ENCODE measurements at places on chromosomes 12 and 14.

DNA sequence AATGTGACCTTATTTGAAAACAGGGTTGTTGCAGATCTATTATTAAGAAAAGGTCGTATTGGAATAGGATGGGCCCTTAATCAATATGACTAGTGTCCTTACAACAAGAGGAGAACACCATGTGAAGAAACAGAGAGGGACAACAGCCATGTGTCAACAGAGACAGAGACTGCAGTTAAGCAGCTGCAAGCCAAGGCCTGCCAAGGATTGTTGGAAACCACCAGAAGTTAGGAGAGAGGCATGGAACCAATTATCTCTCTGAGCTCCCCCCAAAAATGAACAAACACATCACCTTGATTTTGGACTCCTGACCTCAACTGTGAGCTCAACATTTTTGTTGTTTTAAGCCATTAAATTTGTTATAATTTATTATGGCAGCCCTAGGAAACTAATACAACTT, 214.6 kb upstream of the PRKD1 start:
- H3K27ac ChIP-seq, result no peak overlapping the region
- H3K27me3 ChIP-seq, result no peaks in the 10 kb centered on the region
- H3K36me3 ChIP-seq, result no peaks in the 10 kb centered on the region
- no peak overlapping the region for H3K4me3 ChIP-seq
- no peak for DNase-seq

DNA sequence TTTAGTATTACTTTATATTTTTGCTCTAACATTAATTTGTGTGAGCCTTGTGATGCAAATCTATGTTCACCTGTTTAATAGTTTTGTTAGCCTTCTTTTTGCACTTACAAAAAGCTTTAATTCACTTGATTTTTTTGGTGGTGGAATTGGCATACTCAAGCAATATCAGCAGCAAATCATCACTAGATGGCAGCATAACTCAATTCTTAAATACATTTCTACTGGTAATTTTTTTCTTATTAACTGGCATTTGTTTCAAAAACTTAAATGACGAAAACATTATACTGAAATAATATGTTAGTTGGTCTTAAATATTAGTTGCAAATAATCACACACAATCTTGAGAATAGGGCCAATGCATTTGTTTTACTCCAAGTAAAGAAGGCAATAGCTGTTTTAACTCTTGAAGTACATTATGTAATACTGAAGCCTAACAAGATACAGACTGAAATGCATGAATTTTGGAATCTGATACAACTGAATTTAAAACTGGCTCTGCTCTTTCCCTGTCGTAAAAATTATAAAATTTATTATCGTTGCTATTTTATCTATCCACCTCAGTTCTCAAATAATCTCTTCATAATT, 151.5 kb downstream of the ATXN7L3B start:
- no peaks in the 10 kb centered on the region for H3K27me3 ChIP-seq
- no peak overlapping the region for H3K27ac ChIP-seq
- no peak overlapping the region for H3K4me3 ChIP-seq

- no peak overlapping the region for H3K27ac ChIP-seq
- no peak for DNase-seq
- no peaks in the 10 kb centered on the region for H3K36me3 ChIP-seq
- no peaks in the 10 kb centered on the region for H3K4me1 ChIP-seq
Measured at GRCh38 chr14:96832351-96832750, 35.2 kb downstream of the VRK1 start.

DNA sequence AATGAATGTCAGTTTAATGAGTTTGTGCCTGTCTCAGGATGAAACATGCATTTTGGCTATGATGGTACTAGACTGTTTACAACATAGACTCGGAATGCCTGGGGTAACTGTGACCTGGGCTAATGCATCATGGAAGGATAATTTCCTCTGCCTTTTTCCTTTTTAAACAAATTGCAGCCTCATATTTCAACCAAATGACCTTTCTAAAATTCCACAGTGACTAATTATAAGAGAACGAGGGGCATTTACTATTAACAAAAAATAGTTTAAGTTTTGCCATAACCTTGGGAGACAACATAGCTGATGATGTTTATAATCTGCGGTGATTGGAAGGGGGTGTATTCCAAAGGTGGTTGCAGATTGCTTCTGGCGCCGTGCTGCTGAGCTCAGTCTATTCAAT, 1140.5 kb downstream of the GALC start:
- DNase-seq, result no peak
- no peak overlapping the region for H3K27ac ChIP-seq
- no peaks in the 10 kb centered on the region for H3K4me1 ChIP-seq
- H3K4me3 ChIP-seq, result no peak overlapping the region
- H3K27me3 ChIP-seq, result no peaks in the 10 kb centered on the region

- DNase-seq, result no peak
- no peaks in the 10 kb centered on the region for H3K4me1 ChIP-seq
- H3K4me3 ChIP-seq, result no peak overlapping the region
- peaks cover 47% of the 10 kb centered on the region for H3K36me3 ChIP-seq
- no peaks in the 10 kb centered on the region for H3K27me3 ChIP-seq
Measured at GRCh38 chr12:109967383-109968031, 28.7 kb downstream of the GIT2 start.

GRCh38 chr14:62373944-62374343, 611.7 kb downstream of the SNAPC1 start:
- no peaks in the 10 kb centered on the region for H3K4me1 ChIP-seq
- H3K4me3 ChIP-seq, result no peak overlapping the region
- H3K36me3 ChIP-seq, result no peaks in the 10 kb centered on the region
- no peaks in the 10 kb centered on the region for H3K27me3 ChIP-seq
- DNase-seq, result no peak

DNA sequence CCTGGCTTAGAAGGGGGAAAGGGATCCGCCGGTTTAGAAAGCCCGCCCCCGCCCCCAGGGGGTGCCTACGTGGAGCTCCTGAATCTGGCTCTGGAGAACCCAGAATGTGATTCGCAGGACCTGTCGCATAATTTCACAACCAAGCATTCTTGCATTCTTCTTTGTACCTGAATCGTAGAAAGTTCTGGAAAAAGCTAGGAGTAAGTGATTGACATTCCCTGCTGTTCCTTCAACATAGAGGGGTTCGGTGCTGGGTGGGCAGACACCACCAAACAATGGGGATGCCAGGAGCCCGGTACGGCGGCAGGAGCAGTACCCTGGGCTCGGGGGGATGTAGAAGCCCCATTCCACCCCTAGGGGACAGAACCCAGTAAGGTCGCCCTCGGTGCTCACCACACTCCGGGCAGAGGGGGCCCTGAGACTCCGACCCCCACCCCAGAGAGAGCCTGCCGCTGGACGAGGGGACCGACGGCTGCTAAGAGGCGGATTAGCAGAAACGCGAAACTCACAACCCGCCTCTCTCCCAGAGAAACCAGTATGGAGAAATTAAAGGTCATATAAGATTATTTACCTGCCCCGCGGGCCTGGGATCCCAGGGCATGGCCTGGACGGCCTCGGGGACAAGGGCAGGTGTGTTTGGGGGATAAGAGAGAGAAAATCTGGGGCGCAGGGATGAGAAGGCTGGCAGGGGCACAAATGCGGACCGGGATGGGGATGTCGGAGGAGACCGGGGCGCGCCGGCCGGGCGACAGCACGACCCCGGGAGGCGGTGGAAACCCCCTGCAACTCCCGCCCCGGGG, 520 bp downstream of the CSRP2 start:
- no peaks in the 10 kb centered on the region for H3K36me3 ChIP-seq
- H3K4me3 ChIP-seq, result peak overlapping the region; percentile 60
- DNase-seq, result no peak

GRCh38 chr14:44712024-44712815, 205.1 kb upstream of the FSCB start:
- H3K4me3 ChIP-seq, result no peak overlapping the region
- no peak for DNase-seq
- H3K27ac ChIP-seq, result no peak overlapping the region
- no peaks in the 10 kb centered on the region for H3K27me3 ChIP-seq
- no peaks in the 10 kb centered on the region for H3K36me3 ChIP-seq

- H3K4me3 ChIP-seq, result no peak overlapping the region
- H3K36me3 ChIP-seq, result no peaks in the 10 kb centered on the region
- no peak for DNase-seq
- no peak overlapping the region for H3K27ac ChIP-seq
Measured at GRCh38 chr12:24297516-24297915, 348.0 kb upstream of the SOX5 start.

DNA sequence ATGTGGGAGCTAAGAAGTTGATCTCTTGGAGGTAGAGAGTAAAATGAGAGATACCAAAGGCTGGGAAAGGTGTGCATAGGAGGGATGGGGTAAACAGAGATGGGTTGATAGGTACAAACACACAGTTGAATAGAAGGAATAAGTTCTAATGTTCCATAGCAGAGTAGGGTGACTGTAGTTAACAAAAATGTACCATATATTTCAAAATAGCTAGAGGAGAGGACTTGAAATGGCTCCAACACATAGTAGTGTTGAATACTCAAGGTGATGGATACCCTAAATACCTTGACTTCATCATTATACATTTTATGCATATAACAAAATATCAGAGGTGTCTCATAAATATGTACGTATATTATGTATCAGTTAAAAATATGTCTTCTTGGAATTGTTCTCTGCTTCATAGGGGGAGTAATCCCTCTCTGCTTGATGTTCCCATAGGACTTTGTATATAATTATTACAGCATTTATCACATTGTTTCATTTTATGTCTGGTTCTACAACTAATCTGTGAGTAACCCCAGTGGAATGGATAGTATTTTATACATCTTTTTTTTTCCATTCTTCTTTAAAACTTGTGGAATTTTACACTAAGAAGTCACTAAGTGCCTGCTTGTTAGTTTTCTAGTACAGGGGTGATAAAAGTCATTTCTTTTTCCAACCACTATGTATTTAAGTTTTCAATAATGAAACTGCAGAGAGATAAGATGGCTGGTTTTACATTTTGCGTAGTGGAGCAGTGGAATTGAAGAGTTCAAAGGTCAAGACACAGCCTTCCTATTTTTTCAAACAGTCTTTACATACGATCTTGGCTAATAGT, 1940.0 kb upstream of the SEL1L start:
- no peak overlapping the region for H3K4me3 ChIP-seq
- DNase-seq, result no peak
- no peaks in the 10 kb centered on the region for H3K4me1 ChIP-seq

DNA sequence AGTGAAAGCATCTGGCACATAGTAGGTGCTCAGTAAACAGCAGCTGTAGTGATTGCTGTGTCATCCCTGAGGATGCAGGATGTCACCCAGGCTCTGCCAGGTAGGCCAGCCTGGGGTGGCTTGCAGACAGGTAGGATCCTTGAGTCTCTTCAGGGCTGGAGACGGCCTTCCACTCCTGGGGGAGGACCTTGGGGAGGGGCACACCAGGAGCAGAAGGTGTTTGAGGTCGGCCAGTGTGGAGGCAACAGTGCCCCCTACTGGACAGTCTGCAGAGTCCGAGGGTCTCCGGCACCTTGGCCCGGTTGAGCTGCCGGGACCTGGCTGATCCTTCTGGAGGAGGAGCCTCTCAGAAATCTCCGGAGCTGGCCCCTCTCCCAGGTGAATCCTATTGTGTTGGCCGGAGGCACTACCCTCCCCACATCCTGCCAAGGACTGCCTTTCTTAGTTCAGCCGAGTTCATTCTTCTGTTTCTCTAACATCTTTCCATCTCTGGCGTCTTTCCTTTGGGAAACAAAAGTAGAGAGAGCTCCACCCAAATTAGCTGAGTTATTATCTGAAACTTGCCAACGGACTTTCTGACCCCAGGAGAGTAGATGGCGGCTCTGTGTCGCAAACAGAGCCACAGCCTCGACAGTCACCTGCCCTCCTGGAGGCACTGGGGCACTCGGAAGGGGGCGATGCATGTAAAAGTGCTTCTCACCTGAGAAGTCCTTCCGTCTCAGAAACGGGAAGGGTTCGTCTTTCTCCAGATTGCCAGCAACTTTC, 41.8 kb upstream of the CLMN start:
- H3K27ac ChIP-seq, result no peak overlapping the region
- H3K36me3 ChIP-seq, result no peaks in the 10 kb centered on the region
- peaks cover 4% of the 10 kb centered on the region for H3K27me3 ChIP-seq
- no peak for DNase-seq
- H3K4me3 ChIP-seq, result no peak overlapping the region

Measured in CD8-positive, alpha-beta memory T cell (primary cell).